Amniotic stem cell (primary cell): ENCODE measurements at places on chromosomes 1 and 21.

DNA sequence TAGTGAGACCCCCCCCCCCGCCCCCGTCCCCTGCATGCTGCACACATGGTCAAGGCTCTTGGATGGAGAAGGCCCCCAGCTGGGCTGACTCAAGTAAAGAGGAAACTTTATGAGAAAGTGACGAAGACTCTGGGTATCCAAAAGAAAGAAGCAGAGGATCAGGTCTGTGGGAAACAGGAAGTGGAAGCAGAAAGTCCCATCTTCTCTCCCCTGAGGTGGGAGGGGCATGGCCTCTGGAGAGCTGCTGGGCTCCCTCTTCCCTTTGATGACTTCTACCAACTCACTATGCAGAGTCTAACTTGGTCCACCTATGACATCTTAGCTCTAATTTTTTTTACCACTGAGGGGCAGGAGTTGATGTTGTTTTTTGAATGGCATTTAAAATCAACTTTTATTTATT, 42.7 kb upstream of the LIN9 start:
- no peak for DNase-seq

GRCh38 chr1:6668503-6668902, 33.1 kb downstream of the DNAJC11 start:
- DNase-seq: no peak

DNA sequence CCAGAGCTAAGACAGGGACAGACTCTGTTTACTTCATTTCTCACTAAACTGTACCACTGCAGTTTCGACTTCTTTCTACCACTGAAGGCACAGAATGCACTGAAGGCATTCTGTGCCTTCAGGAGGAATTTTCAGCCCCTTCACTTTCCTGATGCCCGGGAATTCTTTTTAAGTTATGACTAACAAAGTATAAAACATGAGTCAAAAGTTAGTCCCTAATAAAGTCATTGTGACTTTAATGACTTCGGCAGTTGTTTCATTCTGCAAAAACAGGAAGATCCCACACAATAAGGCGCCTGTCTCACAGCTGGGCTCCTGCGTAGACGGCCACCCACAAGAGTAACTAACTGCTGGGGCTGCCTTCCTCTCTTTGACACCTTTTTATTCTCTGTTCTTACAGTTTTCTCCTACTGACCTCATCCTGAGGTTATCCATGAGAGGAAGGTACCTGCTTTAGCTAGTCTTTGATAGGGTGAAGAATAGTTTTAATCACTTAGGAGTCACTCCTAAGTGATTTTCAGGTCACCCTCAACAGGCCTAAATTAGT, 183.9 kb upstream of the SGIP1 start:
- DNase-seq: no peak

GRCh38 chr1:160565564-160565963, 13.7 kb downstream of the CD84 start:
- DNase-seq: no peak

GRCh38 chr1:228150120-228150460, 360 bp downstream of the GJC2 start:
- no peak for DNase-seq

DNA sequence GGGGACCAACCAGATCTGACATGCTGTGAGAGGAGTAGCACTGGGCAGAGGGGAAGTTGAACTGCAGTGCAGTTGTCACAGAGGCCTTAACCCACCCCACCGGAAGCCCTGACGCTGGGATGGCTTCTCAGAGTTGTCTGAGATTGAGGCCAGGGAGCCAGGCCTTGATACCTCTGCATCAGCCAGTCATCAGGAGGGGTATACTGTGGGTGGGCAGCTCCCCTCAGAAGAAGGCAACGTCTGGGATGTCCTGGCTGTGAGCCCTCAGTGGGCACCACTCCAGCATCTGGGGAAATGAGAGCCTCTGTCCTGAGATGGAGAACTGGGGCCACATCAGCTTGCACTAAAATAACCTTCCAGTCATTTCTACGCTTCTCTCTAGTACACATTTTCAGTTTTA, 47.9 kb upstream of the BCAR3 start:
- no peak for DNase-seq

- DNase-seq: no peak
Measured at GRCh38 chr1:23792151-23792945, 1.4 kb downstream of the LYPLA2 start.

- DNase-seq: no peak
Measured at GRCh38 chr1:158274797-158275196, 14.9 kb upstream of the CD1C start.

- no peak for DNase-seq
Measured at GRCh38 chr1:38084700-38085099, 38.1 kb upstream of the POU3F1 start.

DNA sequence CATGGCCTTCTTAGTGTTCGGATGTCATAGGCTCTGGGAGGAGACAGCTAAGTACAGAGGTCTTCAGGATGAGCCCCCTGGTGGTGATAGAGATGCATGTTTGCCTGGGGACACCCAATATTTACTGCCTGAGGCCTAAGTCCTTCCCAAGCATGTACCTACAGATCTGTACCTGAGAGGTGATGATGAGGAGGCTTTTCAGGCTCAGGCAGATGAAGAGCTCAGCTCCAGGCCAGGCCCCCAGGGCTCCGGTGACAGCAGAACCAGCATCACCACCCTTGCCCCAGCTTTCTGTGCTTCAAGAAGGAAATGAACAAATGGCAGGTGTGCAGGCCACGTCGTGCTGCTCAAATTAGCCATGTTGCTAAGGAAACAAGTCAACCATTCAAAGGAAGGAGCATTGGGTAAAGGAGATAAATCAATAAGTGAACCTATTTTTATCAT, 21.1 kb downstream of the CACNA1E start:
- DNase-seq: no peak

- no peak for DNase-seq
Measured at GRCh38 chr1:45635211-45635610, 11.4 kb upstream of the CCDC17 start.

DNA sequence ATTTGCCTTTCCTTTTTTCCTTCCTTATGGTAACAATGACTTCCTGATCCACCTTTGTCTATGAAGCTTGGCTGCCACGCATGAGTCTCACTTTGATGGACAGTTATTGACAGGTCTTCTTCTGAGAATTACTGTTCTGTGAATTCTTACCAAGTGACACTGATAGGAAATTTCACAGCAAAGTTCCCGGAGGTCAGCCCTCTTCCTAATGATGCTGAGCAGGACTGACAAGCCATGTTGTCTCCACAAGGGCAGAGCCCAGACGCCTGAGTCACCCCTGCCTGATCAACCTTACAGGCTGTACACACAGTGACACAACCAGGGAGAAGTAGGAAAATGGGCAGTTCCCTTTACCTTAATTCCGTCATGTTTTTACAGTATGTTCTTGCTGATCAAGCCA, 44.2 kb downstream of the ZC3H11B start:
- no peak for DNase-seq

GRCh38 chr1:162236201-162236600, 140.5 kb downstream of the SPATA46 start:
- DNase-seq: no peak

GRCh38 chr21:38649120-38649519, 150.8 kb upstream of the ERG start:
- DNase-seq: no peak

DNA sequence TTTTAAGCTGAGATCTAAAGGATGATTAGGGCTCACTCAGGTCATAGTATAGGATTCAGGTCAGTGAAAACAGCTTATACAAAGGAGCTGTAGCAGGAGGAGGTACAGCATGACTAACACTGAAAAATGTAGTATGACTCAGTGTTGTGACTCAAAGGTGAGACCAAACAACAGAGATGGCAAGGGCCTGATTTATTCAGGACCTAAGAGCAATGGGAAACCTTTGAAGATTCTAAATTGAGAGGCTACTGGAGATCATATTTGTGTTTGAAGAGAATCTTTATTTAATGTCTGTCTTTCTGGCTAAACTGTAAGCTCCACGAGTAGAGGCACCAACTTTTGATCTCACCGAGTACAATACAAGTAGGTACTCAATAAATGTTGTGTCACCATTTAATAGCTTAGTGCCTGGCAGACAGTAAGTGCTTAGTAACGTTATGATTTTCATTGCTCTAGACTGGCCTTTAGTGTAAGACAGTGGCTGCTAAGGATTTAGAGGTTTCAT, 43.5 kb downstream of the PRKAA2 start:
- peak; percentile 19 for DNase-seq

- DNase-seq: no peak
Measured at GRCh38 chr1:46190539-46190938, 7.7 kb downstream of the POMGNT1 start.

- DNase-seq: no peak
Measured at GRCh38 chr21:42580076-42580792, 66.6 kb downstream of the SLC37A1 start.

DNA sequence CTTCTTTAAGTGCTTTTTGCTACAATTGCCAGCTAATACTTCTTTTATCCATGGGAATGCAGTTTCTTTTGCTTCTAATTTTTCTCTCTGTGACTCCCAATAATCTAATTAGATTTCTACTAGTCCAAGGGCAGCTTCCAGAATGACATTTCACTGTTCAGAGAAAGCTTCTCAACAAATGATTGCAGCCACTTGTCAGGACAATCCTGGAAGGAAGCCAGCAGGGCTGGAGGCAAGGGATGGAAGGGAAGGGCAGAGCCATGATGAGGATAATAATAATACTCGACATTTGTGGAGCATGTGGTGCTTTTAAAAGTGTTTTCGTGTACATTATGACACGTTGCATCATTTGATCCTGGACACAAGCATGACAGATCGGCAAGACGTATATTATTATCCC, 19.4 kb downstream of the F11R start:
- no peak for DNase-seq

DNA sequence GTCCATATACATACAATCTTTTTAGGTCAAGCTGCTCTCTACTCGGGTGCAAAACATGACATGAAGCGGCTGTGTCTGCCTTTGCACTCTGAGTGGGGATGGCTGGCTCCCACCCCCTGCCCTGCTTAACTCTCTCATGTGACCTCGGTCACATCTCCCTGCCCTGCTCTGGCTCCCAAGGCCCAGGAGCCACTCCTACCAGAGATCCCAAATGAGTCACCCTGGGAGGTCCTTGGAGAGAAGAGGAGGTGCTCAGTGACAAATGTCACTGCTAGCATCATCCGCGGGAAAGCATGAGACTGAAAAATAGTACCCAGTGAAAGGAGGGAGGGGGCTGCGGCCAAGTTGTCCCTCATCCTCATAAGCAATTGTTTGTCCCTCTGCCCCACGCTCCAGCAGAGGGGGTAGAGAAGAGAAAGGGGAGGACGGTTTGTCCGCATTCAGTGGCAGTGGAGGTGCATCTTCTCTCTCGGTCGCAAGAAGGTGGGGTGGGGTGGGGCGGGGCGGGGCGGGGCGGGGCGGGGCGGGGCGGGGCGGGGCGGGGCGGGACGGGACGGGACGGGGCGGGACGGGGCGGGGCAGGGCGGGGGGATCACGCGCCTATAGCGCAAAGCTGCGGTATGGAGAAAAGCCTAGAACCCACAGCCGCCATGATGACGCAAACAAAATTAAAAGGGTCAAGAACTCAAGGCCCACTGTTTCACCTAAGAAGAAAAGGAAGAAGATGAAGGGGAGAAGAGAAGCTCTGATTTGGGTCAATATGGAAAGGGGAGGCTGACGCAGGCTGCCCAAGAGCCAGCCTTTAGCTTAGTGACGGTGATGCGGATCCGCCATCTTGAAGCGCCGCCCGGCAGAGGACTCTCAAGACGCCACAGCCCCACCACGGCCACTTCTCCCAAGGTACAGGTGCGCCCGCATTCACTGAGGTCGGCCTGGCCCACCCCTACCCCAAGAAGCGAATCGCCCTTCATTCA, 66.2 kb downstream of the CD46 start:
- DNase-seq: no peak

GRCh38 chr1:64223329-64224151, 20.1 kb downstream of the UBE2U start:
- peak; percentile 79 for DNase-seq

- DNase-seq: no peak
Measured at GRCh38 chr1:159089184-159089791, 12.7 kb upstream of the AIM2 start.

DNA sequence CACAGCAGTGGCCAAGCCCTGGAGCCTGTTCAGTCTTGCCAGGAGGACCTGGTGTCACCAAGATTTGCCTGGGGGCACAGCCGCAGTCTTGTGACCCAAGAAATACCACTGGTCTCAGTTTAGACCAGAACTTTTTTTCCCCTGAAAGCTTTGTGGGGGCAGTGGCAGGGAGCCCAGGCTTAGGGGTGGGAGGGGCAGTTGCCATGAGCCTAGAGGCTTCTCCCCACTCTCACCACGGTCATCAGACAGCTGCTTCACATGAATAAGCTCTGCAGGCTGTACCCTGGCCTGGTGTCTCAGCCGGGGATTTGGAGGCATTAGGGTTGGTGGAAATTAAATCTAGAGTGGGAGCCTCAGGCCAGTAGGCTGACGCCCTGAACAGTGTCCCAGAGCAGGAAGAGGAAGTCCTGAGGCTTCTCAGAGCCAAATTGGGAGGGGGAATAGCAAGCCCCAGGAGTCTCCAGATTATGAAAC, 73.7 kb downstream of the SLC16A1 start:
- no peak for DNase-seq

DNA sequence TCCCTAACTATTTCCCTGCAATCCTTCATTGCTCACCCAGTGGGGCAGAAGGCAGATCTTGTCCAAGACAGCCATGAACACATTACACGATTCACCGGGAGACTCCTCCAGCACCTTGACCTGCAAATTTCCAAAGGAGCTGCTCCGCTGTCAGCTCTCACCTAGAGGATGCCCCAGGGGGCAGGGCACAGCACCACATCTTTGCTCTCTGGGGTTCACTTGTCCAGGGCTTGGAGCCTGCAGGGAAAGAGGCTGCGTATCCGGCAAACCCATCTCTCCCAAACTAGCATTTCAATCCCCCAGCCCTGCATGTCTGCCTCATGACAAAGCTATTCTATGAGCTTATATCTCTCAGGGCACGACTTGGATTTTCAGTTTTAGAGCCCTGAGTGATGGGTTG, 35.1 kb upstream of the OLIG2 start:
- no peak for DNase-seq
